ENCODE measurements at places on chromosomes 12 and 14.

DNA sequence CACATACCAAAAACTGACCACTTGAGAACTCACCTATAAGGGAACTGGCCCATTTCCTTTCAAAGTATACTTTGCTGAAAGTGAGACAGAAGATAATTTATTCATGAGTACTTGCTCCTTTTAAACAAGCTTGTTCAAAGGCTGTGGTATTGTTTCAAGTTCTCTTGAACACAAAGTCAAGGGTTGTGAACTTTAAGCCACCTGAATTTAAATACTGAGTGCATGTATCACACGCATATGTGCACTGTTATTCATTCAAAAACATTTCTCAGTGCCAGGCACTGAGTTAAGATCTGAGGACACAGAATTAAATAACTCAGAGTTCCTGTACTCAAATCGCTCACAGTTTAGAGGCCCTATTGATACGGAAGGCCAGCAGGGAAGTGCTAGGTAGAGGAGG lies 19.1 kb upstream of the LDHB start:
- no peak for DNase-seq

GRCh38 chr12:95215949-95216348 lies 1.3 kb downstream of the FGD6 start:
- no peak for DNase-seq

GRCh38 chr14:91078095-91078737 lies 17.8 kb upstream of the RPS6KA5 start:
- DNase-seq, result peak; percentile 22

GRCh38 chr14:73794146-73794545 lies 57.5 kb upstream of the PTGR2 start:
- DNase-seq, result no peak

DNA sequence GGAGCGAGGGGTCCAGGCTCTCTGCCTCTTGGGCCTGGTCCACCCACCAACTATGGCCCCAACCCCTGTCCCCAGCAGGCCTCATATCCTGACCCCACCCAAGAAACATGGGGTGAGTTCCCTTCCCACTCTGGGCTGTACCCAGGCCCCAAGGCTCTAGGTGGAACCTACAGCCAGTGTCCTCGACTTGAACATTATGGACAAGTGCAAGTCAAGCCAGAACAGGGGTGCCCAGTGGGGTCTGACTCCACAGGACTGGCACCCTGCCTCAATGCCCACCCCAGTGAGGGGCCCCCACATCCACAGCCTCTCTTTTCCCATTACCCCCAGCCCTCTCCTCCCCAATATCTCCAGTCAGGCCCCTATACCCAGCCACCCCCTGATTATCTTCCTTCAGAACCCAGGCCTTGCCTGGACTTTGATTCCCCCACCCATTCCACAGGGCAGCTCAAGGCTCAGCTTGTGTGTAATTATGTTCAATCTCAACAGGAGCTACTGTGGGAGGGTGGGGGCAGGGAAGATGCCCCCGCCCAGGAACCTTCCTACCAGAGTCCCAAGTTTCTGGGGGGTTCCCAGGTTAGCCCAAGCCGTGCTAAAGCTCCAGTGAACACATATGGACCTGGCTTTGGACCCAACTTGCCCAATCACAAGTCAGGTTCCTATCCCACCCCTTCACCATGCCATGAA lies 8.6 kb downstream of the ARHGAP9 start:
- DNase-seq, result no peak

DNA sequence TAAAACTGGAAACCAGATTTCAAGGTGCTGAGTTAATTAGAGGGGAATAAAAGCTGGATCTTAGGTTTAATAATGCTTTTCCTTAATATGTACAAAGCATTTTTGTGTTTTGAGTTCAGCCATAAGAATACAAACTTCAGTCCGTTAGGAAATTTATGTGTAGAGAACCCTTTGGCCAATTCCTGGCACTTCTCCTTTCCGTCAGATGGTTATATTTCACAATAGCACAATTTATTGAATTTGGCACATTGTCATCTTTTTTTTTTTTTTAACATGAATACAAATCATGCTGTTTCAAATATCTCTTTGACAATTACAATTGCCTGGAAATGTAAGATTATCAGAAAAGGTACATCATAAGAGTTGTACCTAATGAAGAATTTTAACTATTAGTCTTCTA lies 56.2 kb upstream of the DDHD1 start:
- no peak for DNase-seq

GRCh38 chr14:96085369-96085768 lies 46.2 kb downstream of the C14orf132 start:
- no peak for DNase-seq

GRCh38 chr12:90974286-90974685 lies 19.3 kb upstream of the CCER1 start:
- DNase-seq, result no peak

- no peak for DNase-seq
Observed at GRCh38 chr12:65464930-65465329, 186.4 kb downstream of the MSRB3 start.

- DNase-seq, result no peak
Observed at GRCh38 chr14:28765831-28766468, 637 bp upstream of the FOXG1 start.

DNA sequence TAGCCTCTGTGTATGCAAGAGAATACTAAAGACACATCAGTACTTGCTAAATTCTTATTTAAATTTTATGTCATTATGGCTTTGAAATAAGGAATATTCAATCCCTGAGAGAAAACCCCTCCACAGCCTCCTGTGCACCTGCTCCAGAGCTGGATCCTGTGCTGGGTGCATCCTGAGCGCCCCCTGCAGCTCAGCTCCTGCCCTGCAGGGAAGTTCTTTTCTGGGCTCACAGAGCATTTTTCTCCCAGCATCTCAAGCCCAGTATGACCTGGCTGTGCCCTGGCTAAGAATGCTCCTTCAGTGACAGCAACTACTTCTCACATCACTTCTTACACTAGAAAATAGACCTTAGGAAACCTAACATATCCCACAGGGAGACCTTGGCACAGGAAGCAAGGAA lies 1211.7 kb downstream of the TMEM121 start:
- no peak for DNase-seq

- no peak for DNase-seq
Observed at GRCh38 chr12:7787574-7788293, 1.5 kb upstream of the NANOG start.

GRCh38 chr14:103111232-103111868 lies 11.9 kb upstream of the TNFAIP2 start:
- DNase-seq, result no peak

DNA sequence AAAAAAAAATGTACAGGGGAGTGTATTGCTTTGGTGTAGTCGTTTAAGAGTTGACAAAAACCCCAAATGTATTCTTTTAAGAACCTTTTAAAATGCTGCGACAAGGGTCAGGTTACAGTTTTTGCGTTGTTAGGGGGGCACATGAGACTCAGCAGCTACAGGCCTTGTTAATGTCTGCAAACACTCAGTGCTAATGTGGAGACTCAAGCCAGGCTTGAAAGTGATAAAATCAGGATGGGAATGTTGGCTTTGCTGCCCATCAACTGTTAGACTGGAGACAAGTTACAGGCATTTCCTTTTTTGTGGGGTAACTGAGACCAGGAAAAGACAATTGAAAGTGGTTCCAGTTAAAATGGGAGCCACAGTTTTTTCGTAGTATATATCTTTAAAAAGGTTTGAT lies 84.8 kb downstream of the PRKCH start:
- no peak for DNase-seq

DNA sequence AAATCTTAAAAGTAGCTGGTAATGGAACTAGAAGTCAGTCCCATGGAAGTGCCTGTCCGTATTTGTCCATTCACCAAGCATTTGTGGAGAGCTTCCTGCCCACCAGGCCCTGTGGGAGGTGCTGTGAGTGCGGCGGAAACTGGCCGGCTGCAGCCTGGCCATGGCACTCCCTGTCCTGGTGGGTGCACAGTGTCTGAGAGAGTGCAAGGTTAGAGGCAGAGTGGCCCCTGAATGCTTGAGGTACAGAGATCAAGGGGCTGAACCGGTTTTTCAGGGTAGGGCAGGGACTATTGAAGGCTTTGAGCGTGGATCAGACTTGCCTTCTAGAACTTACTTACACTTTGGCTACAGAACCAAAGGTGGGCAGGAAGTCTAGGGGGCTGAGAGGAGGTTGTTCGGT lies 92.9 kb downstream of the ESR2 start:
- DNase-seq, result no peak

- DNase-seq, result no peak
Observed at GRCh38 chr14:73489481-73490175, 1.1 kb upstream of the RIOX1 start.

DNA sequence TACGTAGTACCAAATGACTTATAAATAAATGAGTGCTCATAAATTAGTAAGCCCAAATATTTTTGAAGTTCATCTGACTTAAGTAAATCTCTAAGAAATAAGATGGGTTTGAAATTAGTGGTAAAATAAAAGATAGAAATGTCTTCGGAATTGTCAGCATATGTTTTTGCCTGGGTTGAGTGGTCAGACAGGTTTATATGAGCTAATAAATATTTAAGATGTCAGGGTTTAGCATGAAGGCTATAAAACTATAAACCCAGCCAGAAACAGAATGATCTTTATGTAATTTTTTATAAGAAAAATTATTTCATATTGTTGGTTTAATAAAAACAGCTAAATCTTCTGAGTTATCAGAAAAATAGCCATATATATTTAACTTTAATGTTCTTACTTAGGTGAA lies 37.3 kb downstream of the JAG2 start:
- DNase-seq, result no peak

- DNase-seq, result no peak
Observed at GRCh38 chr14:50758945-50759344, 72.0 kb downstream of the NIN start.

- peak; percentile 58 for DNase-seq
Observed at GRCh38 chr12:107912421-107913004, 138.0 kb downstream of the ASCL4 start.

All from Peyer's patch (tissue), 4 donors.